ENCODE measurements at places on chromosomes 2 and 18.
A peak's percentile ranks its signal among the peaks of the same experiment; 100 is the strongest.

DNA sequence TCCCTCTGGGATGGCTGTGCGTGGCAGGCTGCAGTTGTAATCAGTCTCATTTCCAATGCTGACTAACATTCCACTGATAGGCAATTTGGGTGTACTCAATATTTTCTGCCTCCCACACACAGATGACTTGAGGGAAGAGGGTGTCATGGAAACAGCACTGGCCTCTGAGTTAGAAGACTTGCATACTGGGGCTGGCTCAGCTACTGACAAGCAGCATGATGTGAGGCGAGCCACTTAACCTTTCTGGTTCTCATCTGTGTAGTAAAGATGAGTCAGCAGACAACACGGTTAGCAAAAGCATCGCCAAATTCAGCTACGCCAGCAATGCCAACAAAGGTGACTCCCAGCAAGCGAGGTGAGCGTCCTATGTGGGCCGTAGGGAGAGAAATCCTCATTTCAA, 73.5 kb downstream of the COLEC12 start:
- DNase-seq, result no peak

DNA sequence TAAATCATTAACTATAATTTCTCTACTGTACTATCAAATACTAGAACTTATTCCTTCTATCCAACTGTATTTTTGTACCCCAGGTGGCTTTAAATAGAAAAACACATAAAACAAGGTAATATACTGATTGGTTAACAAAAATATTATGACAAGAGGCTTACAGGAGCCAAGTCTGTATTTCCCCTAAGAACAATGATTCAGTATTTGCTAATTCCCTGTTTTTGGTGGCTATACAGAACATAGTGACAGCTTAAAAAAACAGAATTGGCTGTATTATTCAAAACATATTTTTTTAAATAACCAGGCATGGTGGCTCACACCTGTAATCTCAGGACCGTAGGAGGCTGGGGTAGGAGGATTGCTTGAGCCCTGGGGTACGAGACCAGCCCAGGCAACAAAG, 16.3 kb downstream of the RTN4 start:
- DNase-seq, result no peak

GRCh38 chr2:54524226-54524991, 68.3 kb downstream of the SPTBN1 start:
- DNase-seq, result no peak

DNA sequence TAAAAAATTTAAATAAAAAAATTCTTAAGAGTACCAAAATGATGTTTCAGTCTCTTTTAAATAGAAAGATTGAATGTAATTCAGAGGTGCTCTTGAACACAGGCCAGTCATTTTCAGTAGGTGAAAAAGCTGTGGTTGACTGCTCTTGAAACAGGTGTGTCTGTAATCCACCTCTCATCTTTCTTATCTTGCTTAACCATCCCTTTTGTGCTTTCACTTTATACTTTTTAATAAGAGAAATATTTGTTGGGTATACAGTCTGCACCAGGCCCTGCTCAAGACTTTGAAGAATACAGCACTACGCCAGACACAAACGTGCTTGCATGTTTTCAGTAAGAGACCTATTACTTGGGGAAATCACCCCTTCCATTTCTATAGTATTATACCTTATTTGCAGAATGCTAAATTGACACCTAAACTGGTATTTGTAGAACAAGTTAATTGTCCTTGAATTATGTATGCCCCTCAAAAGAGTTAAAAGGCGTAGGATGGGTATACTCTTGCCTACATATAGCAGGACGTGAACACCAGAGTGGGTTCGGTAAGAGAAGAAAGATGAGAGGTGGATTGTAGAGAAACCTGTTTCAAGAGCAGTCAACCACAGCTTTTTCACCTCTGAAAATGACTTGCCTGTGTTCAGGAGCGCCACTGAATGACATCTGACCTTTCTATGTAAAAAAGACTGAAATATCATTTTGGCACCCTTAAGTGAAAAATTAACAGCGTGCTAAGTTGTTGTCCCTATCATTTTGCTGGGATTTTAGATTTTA, 4.0 kb upstream of the RTN4 start:
- DNase-seq, result no peak

DNA sequence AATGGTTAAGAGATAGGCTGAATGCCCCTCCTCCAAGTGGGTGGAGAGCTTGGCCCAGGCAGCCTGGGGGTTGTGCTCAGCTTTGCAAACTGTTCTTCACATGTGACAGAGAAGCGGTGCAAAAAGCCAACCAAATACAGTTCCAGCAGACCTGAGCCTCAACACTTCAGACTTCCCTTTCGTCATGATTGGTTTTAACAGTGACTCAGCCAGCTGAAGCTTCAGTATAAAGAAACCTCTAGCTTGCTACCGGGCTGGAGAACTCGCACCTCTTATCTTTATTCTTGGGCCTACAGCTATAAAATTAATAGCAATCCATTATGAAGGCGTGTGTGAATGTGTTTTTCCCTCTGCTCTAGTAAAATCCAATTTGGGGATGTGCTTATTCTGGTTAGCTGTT, 20.0 kb downstream of the SETBP1 start:
- no peak for DNase-seq

- no peak for DNase-seq
Measured at GRCh38 chr2:57291209-57291608, 755.4 kb upstream of the VRK2 start.

- no peak for DNase-seq
Measured at GRCh38 chr2:159094173-159094737, 125.8 kb downstream of the TANC1 start.

DNA sequence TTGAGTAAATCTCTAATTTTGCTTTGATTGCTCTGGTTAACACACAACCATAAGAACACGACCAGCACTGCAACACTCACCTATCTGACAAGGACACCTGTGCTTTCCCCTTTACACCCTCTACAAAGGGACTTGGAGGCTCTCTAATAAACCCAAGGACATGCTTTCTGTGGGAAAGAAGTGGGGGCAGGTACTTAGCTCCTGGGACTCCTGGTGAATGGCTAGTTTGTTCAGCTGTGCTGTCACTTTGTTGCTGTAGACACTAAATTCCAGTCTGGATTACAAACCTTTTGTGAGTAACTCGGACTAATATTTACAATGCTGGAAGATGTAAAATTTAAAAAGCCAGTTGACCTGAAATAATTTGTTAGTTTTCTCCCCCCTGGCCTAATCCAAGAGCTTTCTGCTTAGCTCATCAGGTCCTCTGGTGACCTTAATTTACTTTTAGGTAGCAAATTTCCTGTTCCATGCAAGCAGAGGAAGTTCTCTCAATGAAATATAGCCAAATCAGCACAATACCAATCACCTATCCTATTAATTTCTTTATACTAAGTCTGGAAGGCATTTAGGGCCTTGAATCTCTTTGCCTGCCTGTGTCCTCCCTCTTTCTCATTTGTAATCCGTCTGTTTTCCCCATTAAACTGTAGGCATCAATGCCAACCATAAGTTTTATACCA, 67.5 kb downstream of the PLCL1 start:
- no peak for DNase-seq

- no peak for DNase-seq
Measured at GRCh38 chr18:37445368-37445767, 120.2 kb downstream of the CELF4 start.

DNA sequence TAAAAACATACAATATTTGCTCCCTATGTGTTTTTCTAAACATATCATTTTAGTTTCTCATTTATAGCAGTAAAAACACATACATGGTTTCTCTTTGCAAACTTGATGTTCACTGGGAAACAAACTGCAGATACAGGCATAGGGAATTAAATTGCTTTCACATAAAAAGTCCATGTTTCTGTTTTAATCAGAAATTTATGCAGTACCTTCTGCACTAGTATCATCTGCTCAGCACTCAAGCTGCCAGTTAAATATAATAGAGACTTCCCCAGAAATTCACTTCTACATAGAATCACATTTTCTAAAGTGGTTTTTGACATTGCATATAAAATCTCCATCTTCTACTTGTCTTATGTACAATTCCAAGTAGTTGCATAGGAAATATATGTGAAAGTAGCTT, 1107.3 kb upstream of the NRXN1 start:
- no peak for DNase-seq

DNA sequence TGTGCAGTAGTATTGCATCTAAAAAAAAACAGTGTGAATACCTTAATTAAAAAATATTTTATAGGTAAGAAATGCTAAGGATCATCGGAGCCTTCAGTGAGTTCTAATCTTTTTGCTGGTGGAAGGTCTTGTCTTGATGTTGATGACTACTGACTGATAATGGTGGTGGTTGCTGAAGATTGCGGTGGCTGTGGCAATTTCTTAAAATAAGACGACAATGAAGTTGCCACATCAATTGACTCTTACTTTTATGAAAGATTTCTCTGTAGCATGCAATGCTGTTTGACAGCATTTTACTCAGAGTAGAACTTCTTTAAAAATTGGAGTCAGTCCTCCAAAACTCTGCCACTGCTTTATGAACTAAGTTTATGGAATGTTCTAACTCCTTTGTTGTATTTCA, 36.2 kb downstream of the GLS start:
- no peak for DNase-seq

- DNase-seq, result no peak
Measured at GRCh38 chr2:83584672-83585071, 874.4 kb downstream of the SUCLG1 start.

DNA sequence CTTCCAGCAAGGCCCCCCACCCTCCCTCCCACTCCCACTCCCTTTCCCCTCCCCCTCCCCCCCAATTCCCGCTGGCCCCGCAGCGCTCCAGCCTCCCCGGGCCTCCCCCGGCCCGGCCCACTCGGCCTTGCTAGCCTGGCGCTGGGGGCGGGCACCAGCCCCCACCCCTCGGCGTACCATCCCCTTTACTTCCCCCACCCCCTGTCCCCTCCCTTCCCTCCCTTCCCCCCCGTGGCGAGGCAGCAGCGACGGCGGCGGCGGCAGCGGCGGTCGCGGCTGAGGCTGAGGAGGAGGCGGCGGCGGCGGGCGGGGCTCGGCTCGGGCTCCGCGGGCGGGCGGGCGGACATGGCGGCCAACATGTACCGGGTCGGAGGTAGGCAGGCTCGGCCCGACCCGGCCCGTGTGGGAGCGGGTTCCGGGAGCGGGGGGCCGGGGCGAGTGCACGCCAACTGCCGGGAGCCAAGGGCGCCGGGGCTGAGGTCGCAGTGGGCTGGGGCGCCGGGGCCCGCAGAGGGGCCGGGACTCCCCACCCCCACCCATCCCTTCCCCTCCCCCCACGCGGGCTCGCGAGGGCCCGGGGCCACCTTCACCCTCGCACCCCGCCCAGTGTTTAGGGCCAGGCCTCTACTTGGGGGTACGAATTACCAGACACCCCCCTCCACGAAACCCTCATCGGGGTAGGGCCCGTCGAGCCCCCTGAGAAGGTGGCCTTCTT, at the start of gene MTA3:
Gene MTA3 (plus strand): TSS at position 232 of the 715 bp plus-strand sequence. CDS start 114 bp downstream, at position 346.
- peak; percentile 9 for DNase-seq

GRCh38 chr2:58796239-58796910, 555.2 kb upstream of the FANCL start:
- peak; percentile 8 for DNase-seq

DNA sequence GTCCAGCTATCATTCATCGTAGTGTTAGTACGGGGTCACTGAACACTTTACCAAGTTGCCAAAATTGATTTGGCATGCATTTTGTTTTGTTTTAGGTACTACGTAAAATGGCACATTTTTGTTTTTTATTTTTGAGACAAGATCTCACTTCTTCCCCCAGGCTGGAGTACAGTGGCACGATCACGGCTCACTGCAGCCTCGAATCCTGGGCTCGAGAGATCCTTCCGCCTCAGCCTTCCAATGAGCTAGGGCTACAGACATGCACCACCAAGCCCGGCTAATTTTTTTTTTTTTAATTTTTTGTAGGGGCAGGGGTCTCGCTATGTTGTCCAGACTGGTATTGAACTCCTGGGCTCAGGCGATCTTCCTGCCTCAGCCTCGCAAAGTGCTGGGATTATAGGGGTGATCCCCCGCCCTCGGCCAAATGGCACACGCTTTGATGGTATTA, 786 bp downstream of the TAF1B start:
- no peak for DNase-seq

DNA sequence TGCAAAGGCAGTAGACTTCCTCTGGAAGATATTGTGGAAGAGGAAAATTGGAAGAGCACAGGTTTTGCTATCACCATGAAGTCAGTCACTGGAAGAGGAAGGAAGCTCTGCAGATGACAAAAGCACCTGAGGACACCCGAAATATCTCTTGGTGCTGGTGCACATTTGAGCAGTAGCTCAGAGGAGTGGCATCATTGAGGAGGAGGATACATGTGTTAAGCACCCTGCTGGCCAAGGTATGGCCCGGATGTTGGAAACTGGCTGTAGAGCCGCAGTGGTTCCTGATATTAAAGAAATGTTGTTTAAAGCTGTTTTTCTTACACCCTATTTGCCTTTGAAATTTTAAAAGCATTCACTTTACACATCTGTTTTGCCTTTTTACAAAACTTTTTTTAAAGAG, 32.7 kb upstream of the SCYGR2 start:
- no peak for DNase-seq

GRCh38 chr2:26274058-26274613, 29.4 kb downstream of the HADHB start:
- peak; percentile 35 for DNase-seq

GRCh38 chr2:129193961-129194360, 785.5 kb upstream of the RAB6C start:
- no peak for DNase-seq

DNA sequence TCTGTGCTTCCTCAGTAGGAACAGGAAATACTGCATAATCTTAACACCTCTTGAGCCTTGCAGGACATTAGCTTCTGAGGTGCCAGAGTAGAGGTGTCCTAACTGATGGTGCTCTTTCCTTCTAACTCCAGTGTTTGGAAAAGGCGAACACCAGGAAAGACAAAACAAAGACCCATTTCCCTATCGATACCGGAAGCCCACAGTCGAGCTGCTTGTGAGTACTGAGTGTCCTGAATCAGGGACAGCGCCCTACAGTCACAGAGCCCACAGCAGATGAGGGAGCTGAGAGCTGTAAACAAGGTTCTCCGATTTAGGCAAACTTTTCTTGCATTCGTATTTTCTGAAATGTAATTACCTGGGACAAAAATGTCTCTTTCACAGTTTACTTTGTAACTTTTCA, 50.7 kb downstream of the SLC14A2 start:
- no peak for DNase-seq

- peak; percentile 93 for DNase-seq
Measured at GRCh38 chr18:34709750-34710441, at the start of gene DTNA. Gene DTNA (plus strand): TSS chr18:34710298. CDS start chr18:34755977, 45,679 bp downstream.

GRCh38 chr18:36947820-36948348, 119.0 kb downstream of the KIAA1328 start:
- no peak for DNase-seq

GRCh38 chr2:60482222-60482621, 71.2 kb downstream of the BCL11A start:
- DNase-seq, result no peak
